ENCODE measurements at places on chromosomes 1 and 21. TPM values are rescaled to one million over a fixed set of nuclear protein-coding genes. Genes with fewer than 3 reads are reported as not detected.

DNA sequence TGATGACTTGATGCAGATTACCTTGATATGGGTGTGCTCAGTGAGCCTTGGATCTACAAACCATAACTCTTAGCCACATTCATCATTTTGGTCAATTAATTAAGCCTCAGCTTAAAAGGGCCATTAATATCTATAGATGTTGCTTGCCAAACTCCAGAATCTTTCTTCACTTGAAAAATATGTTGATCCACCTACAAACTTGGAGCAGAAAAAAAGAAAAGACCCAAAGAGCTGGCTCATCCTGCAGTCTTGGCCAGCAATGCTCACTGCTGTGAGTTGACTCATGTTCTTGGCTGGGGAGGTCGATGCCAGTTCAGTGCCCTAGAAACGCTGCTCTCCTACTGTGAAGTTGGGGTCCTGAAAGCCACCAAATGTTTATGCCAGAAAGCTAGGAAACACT, 75.4 kb downstream of the DPT start:
- DNase-seq = no peak

- no peak for DNase-seq
Observed at GRCh38 chr1:50974618-50974935, 4.5 kb downstream of the CDKN2C start.

Gene SPATA46
- total RNA-seq = not detected

GRCh38 chr1:229597877-229598276, 28.0 kb downstream of the TAF5L start:
- DNase-seq = no peak

GRCh38 chr1:38885092-38885491, 3.7 kb upstream of the GJA9 start:
- no peak for DNase-seq

- DNase-seq = no peak
Observed at GRCh38 chr1:174044418-174045222, 22.5 kb upstream of the RC3H1 start.

DNA sequence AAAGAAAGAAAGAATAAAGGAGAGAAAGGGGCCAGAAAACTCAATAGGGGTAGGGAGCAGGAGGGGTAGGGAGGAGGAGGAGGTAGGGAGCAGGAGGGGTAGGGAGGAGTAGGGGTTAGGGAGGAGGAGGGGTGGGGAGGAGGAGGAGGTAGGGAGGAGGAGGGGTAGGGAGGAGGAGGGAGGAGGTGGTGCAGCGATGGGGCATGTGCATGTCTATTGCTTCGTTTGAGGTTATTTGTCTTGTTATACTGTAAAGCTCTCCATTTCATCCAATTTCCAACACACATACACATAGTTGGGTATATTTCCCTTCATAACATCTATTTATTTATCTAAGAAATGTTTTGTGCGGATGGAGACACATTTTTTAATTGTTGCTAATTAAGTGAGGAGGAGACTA, 19.7 kb downstream of the RGS1 start:
- DNase-seq = no peak

DNA sequence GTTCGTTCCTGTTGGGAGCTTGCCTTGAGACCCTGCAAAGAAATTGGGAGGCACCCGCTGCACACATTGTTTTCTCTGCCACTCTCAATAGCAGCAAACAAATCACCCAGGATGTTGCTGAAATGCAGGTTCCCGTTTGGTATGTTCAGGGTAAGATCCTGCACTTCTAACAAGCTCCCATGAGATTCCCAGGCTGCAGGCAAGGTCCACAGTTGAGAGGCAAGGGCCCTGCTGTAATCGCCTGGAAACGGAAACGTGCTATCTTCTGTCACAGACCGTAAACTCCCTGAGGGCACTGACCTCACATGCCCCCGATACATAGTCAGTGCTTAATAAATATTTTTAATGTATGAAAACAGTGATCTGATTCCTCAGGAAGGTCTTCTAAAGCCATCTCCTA, 37.8 kb downstream of the XCL1 start:
- DNase-seq = no peak

DNA sequence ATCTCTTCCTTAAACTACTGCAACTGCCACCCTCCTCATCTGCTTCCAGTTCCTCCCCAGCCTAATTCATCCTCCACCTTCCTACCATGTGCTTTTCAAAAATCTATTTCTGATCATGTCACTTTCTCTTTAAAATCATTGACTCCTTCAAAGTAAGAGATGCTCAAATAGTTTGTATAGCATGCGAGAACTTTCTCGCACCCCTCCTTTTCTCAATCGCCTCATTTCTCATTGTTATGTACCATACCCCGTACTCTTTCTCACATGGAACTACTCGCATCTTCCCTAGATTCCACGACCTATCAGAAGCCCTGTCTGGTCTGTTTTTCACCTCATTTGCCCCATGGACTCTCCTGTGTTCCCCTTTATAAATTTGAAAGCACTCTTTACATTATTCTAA, 238.2 kb downstream of the NRIP1 start:
- DNase-seq = no peak

- DNase-seq = no peak
Observed at GRCh38 chr1:24964811-24965570, 34.9 kb upstream of the RUNX3 start.

GRCh38 chr1:26372039-26372438, 511 bp downstream of the ZNF683 start:
- DNase-seq = no peak

Gene SLC45A1
- 2.5 TPM for total RNA-seq

DNA sequence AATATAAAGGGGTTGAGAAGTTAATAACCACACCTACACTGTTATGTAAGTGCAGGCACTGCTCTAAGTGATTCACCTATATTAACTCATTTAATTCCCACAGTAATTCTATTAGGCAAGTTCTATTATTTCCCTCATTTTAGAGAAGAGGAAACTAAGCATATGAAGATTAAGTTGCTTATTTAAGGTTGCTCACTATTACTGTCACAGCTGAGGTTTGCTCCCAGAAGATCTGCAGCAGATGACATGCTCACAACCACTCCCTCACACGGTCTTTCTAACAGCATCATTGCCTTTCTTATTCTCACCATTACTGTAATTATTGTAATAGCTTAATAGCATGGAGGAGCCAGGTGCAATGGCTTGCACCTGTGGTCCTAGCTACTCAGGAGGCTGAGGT, 196.4 kb upstream of the GREM2 start:
- no peak for DNase-seq

DNA sequence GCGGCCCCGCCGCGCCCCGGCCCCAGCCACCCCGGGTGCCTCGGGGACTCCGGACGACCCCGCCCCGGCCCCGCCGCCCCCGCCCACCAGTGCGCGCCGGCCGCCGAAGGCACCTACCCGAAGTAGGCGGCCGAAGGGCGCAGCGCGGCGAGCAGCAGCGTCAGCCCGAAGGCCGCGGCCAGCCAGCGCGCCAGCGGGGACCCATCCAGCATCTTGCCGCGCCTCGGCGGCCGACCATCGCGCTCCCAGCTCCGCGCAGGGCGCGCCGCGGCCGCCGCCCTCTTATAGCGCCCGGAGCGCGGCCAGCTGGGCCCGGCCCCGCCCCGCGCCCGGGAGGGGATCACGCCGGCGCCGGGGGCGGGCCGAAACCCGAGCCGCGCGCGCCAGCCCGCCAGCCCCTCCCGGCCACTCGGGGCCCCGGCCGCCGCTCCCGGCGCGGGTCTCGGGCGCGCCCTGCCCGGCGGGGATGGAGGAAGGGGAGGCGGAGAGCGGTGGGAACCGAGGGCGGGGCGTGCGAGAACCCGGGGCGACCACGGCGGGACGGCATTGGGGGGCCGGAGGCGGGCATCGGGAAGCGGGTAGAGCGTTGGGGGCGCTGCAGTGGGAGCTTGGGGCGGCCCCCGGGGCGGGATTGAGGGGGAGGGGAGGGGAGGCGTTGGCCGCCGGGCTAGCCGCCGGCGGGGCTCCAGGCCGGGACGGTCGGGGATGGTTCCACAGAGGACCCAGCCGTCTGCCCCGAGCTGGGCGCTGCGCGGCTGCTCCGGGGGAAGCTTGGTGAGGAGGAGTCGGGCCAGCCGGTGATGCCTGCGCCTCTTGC, at the start of gene WNT9A:
Gene WNT9A (minus strand): TSS at position 257 of the 817 bp plus-strand sequence. CDS start 45 bp downstream, at position 212.
- DNase-seq = peak; percentile 75

Gene PLA2G5
- 65.6 TPM for total RNA-seq

Gene SPTA1
- total RNA-seq = 0.08 TPM

DNA sequence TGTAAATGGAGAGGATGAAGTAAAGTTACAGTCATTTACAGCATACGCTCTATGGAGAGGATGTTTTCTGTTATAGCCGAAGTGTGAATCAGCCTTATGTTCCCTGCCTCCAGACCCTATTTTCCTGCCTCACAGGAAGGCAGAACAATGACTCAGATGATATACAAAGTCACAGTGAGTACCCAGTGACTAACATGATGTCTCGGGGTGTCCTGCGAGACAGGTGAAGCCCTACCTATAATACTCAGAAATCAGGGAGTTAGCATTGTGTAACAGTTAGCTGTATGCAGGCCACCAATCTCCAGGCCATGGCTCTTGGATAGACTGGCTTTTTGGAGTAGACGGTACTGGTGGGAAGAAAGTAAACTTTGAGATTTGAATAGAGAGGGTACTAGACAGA, 55.6 kb upstream of the FBXO28 start:
- DNase-seq = no peak

DNA sequence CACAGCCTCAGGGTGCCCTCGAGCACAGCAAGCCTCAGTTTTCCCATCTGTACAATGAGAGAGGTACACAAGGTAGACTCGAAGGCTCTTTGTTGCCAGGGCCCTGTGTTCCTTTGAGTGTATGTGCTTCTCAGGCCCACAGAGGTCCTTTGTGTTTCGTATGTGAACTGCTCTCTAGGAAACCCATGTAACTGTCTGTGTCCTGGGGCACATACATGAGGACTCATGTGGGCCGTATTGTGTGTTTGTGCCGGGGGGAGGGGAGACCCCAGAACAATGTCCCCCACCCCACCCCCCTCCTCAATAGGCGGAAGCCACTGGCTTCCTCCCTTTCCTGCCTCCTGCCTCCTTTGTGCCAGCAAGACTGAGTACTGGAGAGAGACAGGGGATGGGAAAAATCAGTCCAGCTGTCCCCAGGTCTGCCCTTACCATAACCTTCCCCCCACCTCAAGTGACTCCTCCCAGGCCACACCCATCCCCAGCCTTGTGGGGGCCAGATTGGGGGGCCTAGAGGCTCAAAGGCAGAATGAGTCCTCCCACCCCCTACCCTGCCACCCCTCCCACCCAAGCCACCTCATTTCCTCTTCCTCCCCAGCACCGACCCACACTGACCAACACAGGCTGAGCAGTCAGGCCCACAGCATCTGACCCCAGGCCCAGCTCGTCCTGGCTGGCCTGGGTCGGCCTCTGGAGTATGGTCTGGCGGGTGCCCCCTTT, at the start of gene TIE1:
Gene TIE1 (plus strand): TSS at position 605 of the 717 bp plus-strand sequence. CDS start 90 bp downstream, at position 695.
- DNase-seq = no peak

DNA sequence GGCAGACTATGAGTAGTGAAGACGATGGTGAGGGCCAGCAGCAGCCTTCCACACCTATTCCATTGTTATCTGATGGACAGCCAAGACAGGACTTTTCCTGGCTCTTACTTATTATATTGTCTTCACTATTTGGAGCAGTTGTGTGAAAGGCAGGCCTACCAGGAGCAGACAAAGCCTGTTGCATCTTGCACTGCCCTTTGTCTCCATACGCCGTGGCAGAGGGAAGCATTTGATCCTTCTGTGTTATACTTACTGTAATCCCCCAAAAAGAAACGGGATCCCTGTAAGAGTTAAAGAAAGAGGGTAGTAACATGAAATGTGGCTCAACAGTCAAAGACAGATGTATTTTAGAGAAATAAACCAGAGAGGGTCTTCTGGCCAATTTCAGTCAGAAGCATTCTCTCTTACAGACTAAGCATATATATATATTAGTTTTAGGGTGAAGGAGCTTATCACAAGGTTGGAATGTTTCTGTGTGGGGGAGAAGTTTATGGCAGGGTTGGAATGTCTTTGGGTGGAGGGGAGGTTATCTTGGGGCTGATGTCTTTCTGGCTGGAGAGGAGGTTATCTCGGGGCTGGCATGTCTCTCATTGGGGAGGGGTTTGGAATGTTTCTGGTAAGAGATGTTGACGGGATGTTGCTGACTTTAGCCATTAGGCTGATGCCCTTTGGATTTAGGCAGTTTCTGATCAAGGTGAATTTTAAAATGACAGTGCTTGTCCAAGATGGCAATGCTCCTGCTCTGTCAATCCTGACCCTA, 23.4 kb upstream of the HSD3B1 start:
- DNase-seq = no peak

- no peak for DNase-seq
Observed at GRCh38 chr1:180899262-180899661, 13.4 kb upstream of the KIAA1614 start.

DNA sequence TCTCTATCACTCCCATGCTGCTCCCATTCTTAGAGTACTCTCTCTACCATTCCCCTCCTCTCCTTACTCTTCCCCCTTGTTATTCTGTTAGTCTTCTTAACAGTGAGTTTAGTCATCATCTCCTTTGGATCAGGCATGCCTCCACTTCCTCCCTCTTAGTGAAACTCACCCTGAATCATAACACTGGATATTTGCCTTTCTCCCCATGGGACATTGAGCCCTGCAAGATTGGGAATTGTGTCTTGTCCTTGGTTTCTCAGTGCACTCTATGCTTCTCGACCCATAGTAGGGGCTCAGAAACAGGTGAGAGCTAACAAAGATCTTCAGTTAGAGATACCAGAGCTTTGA, 68.3 kb upstream of the GCLM start:
- DNase-seq = no peak

Gene PTPN7
- total RNA-seq = 0.51 TPM

Data from Right ventricle myocardium inferior (tissue), 1 donor.